Stimulated activated CD4-positive, alpha-beta T cell treated with anti-CD3 and anti-CD28 coated beads, Interleukin-2, amount 100 ng/mL, for 48 hours (primary cell): ENCODE measurements at places on chromosomes 6 and 20.

DNA sequence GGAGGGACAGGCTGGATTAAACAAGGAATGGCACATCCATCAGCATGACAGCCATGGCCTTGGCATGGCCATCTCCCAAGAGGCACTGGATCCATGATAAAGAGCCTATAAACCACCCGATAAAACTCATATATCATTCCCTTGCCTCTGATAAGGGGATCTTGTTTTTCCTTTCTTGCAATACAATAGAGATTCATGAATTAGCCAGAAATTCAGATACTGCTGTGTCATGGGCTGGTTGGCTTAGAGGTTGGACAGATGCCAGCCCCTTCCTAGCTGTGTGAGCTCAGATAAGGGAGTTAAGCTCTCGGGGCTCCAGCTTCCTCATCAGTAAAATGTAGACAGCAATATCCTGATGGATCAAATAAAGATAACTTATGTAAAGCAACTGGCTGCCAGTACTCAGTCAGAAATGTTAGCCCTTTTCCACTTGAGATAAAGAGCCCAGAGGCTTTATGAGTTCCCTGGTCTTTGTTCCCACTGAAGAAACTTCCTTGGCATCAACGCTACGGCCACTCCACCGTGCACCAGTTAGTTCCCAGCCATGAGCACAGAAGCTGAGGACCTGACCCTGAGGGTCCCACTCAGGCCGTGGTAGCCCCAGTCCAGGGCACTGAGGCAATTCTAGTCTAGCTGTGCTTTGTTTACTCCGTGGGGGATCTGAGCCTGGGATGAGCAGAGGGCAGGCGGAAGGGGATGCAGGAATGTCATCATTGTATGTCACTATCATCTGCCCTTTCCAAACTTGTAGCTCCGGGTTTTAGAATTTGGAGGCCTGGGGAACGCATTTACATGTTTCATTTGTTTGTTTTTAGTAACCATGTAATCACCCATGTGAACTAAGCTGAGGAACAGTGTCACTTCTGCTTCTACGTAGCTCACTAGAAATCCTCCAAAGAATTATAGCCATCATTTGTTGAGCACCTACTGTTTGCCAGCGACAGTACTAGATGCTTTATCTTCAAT is 67.2 kb upstream of the TBC1D7 start:
- DNase-seq, result no peak

DNA sequence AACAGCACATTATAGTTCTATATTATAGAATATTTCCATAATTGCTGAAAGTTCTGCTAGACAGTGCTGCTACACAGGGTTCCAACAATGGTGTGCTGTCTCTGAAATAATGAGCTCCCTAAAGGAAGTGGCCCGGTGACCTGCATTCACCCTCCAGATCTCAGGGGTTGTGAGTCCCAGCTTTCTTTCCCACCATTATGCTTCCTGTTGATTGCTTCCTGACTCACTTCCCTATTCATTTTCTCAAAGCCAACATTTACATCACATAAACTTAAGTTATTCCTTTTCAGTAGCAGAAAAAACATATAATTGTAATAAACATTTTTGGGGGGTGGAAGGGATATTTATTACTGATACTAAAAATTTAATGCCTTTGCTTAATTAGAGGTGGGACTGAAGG is 12.9 kb upstream of the CCN6 start:
- DNase-seq, result no peak

DNA sequence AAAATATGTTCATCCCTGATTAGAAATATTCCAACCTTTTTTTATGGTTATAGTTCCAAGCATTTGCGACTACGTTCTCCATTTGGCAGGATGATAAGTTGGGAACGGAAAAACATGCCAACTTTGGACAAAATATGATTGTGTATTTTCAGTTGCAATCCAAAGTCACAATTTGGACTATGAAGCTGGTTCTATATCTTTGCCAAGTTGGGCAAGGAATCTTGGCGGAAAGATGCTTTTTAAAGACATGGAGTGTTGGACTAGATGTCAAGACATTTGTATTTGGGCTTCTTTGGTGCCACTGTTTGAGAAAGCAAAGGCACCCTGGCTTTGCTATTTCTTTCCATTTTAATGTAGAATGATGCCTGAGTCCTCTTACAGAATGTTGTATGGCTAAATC is 33.3 kb upstream of the JAG1 start:
- no peak for DNase-seq

DNA sequence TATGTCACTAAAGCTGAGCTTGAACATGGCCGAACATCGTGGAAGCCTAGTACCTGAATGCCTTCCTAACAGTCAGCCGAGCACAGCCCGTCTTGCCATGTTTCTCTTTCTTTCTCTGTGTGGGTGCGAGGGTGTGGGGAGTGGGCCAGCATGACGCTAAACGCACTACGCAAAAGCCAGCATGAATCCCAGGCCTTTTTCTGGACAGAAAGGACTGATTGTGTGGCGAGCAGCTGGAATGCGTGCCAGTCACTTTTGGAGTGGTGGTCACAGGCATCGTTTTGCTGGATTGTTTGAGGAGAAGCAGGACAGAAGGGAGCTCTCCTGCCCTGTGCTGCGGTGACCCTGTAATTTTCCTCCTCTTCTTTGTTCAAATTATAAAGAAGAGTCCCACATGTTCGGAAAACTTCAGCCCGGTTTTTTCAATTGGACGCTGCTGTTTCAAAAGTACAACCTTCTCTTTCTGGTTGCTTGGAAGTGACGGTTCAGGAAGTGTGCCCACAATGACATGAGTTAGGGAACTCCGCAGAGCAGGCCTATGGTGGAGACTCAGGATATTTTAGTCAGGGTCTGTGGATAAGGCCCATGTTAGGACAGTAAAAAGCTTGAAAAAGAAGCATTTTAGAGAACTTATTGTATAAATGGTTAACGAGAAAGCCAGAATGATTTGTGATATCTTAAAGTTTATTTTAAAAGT is 54.3 kb downstream of the PDE7B start:
- no peak for DNase-seq

GRCh38 chr6:11968241-11968806 is 43.8 kb upstream of the HIVEP1 start:
- no peak for DNase-seq

DNA sequence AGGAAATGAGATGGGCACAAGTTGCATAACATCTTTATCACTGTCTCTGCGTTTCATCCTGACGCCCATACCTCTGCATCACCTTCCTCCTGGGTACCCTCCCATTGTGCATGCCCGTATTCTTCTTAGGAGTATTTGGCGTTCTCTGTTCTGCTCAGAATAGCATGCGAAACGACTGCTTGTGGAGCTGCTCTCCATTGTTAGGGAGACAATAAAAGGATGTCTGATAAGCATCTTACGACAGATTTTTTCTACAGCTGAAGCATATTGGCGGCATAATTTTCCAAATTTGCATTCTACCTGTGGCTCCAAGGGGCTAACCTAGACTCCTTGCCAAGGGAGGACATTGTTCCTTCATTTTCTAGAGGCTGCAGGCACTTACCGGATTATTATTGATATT is 118.6 kb downstream of the EDN1 start:
- no peak for DNase-seq

- DNase-seq, result peak; percentile 28
Measured at GRCh38 chr6:37696841-37697662, 631 bp downstream of the MDGA1 start.
